ENCODE measurements at places on chromosomes 12 and 14.

DNA sequence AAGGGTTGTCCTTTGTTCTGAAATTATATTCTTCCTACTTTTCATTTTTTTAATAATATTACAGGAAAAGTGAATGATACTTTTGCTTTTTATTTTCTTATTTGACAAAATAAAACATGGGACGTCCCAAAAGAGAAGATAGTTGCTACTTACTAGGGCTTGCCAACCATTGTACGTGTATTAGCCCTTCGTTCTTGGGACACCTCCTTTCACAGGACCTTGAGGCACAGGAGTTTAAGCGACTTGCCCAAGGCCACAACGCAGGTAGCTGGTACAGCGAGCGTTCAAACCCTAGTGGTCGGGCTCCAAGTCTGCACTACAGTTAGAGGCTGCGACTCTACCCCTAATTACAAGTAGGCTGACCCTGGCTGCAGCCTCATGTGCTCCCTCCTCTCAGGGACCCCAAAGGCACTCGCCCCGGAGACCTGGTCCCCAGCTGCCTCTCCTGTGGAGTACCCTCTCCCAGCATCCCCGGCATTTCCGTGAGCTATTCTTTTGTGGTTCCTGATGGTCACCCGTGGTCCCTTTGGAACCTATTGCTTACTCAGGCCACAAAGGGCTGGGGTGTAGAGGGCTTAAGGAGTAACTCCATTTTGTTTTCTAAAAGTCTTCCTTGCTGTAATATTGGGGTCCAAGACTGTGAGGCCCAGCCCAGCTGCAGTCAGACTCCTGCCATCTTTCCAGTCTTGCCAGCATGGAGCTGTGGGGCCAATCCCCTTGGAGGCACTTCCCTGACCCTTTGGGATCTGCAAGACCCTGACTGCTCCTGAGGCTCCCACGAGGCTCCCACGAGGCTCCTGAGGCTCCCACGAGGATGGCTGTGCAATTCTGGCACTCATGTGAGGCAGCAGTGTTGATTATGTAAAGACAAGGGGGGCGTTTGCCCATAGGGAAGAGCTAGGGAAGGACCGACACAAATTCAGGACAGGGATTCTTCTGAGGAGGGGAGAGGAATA lies 49.7 kb downstream of the IQSEC3 start:
- DNase-seq, result no peak

DNA sequence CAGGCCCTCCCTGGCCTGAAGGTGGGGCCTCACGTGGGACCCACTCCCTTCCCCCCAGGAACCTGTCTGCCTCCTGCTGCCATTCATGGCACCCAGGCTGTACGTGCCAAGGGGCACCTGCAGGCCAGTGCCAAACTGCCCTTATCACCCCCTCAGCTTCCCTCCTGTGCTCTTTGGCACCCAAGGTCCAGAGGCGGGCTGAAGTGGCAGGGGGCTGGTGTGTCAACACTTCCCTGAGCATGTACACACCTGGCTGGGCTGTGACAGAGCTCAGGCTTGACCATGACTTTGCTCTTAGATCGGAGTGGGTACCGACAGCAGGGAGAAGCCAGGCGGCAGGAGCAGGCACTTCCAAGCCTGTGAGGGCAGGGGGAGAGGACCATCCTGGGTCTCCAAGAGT lies 41.6 kb downstream of the HSD17B6 start:
- no peak for DNase-seq

GRCh38 chr14:104462651-104463630 lies 116.6 kb upstream of the C14orf180 start:
- no peak for DNase-seq

GRCh38 chr12:115541891-115542421 lies 735.5 kb downstream of the MED13L start:
- no peak for DNase-seq

DNA sequence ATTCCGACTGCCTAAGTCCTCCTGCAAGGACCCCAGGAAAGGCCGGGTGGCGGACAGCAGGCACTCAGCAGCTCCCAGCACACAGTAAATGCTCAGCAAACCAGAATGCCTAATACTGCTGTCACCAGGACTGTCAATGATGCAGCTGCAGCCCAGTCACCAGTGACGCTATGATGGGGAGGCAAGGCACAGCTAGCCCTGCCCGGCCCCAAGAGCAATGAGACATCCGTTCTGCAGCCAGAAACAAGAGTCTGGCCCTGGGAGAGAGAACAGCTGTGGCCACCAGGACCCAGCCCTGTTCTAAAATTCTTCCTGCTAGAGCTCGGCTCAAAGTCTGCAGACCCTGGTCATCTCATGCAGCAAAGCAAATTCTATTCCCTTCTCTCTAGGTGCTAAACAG lies 69.8 kb downstream of the NCOR2 start:
- DNase-seq, result no peak

DNA sequence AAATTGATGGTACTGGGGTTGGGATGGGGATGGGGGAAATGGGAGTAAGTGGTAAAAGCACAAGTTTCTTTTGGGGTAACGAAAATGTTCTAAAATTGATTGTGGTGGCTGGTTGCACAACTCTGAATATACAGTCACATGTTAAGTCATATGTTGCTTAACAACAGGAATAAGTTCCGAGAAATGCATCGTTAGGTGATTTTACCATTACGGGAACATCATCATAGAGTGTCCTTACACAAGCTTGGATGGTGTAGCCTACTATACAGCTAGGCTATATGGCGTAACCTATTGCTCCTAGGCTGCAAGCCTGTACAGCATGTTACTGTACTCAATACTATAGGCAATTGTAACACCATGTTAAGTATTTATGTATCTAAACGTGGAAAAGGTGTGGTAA lies 31.0 kb downstream of the ITGA7 start:
- no peak for DNase-seq

- peak; percentile 16 for DNase-seq
Observed at GRCh38 chr12:52372216-52373154, 5.2 kb upstream of the KRT85 start.

DNA sequence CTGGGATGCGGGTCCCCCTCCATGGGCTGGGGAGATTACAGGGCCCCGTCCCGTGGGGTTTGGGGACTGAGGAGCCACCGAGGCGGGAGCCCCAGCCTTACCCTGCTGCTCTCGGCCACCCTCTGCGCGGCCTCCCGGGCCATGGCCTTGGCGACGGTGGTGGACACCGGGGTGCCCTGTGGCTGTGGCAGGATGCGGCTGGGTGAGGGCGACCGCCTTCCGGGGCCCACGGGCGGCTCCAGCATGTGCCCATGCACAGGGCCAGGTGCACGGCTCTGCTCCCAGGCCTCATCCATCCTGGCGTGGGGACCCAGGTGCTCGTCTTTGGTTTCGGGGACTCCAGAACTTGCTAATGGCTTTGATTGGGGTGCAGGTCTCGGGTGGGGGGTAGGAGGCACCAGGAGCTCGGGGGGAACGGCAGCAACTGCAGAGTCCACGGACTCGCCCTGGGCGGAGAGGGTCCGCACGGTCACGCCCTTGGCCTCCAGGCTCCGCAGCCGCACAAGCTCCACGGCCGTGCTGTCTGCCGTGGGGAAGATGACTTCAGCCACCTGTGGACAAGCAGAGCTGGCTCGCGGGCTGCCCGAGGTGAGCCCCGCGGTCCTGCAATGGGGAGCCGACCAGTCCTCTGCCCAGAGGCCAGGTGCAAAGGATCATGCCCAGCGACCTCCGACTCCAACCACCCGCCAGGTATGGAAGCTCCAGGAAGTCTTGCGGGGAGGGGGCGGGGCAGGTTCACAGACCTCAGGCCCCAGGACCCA lies 99.2 kb downstream of the PIWIL1 start:
- DNase-seq, result no peak

DNA sequence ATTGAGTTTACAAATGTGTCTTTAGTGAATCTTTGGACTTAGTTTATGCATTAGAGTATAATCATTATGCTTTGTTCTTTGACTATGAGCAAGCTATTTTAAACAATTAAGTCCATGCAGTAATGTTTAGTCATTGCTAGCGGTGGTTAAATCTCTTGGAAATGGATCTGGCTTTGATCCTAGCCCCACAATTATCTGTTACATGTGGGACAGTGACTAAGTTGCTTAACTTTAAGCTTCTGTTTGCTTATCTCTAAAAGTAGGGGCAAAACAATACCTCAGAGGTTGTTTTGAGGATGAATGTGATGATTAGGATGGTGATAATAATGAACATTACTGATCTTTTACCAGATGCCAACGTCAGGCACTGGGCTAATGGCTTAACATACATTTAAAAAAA lies 124.2 kb downstream of the NPAS3 start:
- DNase-seq, result no peak

DNA sequence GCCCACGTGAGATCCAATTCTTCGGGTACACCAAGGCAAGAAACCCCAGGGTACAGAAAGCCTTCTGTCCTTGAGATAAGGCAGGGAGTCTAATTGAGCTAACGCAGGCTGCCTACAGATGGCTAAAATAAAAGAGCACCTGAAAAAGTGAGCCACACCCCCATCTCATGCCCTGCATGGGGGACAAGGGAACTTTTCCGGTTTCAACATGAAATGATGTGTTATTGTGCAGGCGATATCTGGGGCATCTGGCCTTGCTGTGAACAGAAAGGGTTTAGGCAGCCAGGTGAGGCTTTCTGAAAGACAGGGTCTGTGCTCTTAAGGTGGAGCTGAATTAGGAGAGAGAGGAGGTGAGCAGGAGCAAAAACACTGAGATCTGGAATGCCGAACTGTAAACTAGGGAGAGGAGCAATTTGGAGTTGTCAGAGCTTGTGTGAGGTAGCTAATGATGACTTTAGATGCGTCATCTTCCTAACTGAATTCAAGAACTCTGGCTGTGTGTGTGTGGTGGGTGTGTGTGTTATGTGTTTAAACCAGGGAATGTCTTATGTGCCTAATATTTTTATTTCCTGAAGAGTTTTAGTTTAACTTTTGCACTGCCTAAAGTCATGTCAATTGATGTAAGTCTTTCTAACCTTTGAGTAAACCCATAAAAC lies 20.1 kb upstream of the LDHB start:
- DNase-seq, result no peak

GRCh38 chr14:22509751-22510300 lies 79.2 kb downstream of the DAD1 start:
- no peak for DNase-seq

DNA sequence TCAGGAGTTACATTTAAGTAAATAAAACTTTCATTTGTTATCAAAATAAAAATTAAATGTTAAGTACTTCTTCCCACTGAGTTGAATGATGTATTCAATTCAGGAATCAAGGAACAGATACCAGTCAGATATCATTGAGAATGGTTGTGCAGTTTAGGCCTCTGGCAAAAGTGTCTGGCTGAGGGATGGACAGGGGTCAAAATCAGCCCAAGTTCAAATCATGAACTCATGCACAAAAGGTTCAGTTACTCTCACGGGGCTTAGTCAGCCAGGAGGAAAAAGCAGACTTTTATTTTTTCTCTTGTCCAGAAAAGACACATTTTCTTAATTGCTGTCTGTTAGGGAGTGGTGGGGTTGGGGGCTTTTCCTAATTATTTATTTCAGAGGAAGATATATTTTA lies 166.3 kb downstream of the RASSF9 start:
- no peak for DNase-seq

- peak; percentile 54 for DNase-seq
Observed at GRCh38 chr14:106436310-106436905, 910.0 kb downstream of the TMEM121 start.

- DNase-seq, result no peak
Observed at GRCh38 chr12:104579718-104580495, 123.2 kb downstream of the CHST11 start.

GRCh38 chr14:100473249-100473648 lies 114.0 kb downstream of the BEGAIN start:
- no peak for DNase-seq

DNA sequence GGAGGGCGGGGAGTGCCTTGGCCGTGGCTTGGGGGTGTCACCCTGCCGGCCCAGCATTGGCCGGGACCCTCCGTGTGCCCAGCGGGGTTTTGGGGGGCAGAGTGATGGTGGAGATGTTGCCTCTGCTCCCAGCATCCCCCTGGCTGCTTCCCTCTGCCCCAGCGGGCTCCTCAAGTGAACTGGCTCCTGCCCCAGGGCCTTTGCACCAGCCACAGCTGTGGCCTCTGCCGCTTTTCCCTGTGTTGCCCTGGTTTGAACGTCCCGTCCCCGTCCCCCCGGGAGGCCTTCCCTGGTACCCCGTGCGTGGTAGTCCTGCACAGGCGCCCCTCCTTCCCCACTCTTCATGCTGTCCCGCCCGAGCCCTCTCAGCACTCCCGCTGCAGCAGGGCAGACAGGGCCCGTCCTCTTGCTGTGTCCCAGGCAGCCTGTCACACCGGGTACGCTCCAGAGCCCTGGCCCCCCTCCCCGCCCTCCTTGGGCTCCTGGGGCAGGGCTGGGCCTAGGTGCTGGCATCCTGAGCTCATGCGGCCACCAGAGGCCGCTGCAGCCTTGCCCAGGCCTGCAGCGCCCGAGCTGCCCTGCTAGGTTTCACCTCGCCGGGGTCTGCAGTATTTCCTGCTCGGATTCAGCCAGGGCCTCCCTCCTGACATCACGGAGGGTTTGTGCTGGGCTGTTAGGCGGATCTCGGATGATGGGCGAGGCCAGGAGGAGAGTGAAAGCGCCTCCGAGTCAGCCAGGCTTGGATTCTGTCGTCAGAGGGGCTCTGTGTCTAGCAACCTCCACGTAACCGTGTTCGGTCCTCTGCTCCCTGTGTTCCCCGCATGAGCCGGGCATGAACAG lies 9.5 kb downstream of the NOC4L start:
- DNase-seq, result no peak

- no peak for DNase-seq
Observed at GRCh38 chr12:8052679-8053078, 13.5 kb downstream of the C3AR1 start.

DNA sequence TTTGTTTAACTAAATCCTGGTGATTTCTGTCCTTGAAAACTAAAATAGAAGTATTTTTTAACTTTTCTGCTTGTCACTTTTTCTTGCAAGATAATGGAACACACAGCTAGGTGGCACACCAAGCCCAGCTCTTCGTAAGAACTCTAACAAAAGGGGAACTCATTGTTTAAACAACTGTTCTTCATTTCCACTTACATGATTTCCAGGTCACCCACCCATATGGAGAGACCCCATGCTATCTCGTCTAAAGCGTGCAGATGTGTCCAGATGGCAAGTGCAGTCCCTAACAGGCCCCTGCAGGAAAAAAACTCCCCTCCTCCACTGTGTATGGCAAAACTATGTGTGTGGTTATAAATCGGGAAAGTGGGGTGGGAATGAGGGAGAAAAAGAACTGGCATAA lies 43.3 kb upstream of the NT5DC3 start:
- DNase-seq, result no peak

- no peak for DNase-seq
Observed at GRCh38 chr12:27732281-27732680, 21.6 kb downstream of the MRPS35 start.

- no peak for DNase-seq
Observed at GRCh38 chr12:25993901-25994651, 35.6 kb downstream of the RASSF8 start.

All from stimulated activated CD8-positive, alpha-beta memory T cell treated with anti-CD3 and anti-CD28 coated beads, Interleukin-7, amount 100 ng/mL, for 24 hours (primary cell).